ENCODE measurements at places on chromosomes 4 and X.

- DNase-seq, result no peak
These were observed 91.8 kb downstream of the RAP1GDS1 start for GRCh38 chr4:98352940-98353339.

GRCh38 chrX:24034485-24034884 lies 7.5 kb upstream of the KLHL15 start:
- no peak for DNase-seq

GRCh38 chr4:97475621-97476020 lies 667.7 kb downstream of the STPG2 start:
- no peak for DNase-seq

GRCh38 chr4:174627473-174627872 lies 105.2 kb upstream of the HPGD start:
- DNase-seq, result no peak

DNA sequence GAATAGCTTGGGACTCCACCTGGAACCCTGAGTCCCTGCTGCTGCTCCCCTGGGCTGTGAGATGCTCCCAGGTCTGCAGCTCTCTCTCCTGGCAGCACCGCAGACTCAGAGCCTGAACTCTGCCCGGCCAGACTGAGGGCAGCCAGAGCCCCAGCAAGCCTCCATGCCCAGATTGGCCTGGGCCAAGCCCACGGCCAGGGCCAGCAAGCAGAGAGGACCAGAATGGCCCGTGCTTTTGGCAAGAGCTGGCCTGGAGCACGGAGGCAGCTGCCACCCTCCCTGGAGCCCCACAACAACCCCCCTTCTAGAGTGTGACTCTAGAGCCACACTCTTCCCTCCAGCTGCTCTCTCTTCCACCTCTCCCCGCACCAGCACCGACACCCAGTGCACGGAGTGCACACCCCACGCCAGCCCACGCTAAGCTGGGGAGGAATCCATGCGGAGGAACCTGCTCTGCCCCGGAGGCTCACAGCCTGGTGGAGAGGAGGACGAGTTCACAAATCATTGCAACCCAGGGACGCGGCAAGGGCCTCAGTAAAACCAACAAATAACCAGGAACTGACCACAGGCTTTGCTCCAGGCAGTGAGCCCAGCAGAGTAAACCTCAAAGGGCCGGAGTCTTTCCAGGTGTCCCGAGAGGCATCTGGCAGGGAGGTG lies 110.3 kb downstream of the HMX1 start:
- DNase-seq, result no peak

- DNase-seq, result no peak
These were observed 291.1 kb downstream of the QDPR start for GRCh38 chr4:17220816-17221215.

DNA sequence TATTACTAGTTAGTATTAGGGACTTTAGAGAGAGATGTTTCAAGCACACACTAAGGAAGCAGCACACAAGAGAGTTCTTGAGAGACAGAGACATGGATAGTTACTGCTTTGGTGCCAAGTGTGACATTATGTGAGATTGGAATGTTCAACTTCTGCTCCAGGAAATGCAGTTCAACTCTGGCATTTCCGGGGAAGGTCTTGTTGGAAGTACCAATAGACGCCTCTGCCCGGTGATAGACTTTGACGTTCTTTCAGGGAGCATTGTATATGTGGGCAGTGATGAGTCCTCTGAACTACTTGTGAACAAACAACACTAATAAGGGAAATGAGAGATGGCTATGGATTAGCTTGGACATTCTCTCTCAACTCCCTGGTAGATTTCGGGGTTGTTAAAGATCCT lies 638.1 kb upstream of the BOD1L1 start:
- DNase-seq, result no peak

- peak; percentile 95 for DNase-seq
These were observed 961 bp upstream of the NOCT start for GRCh38 chr4:139014371-139015268.

DNA sequence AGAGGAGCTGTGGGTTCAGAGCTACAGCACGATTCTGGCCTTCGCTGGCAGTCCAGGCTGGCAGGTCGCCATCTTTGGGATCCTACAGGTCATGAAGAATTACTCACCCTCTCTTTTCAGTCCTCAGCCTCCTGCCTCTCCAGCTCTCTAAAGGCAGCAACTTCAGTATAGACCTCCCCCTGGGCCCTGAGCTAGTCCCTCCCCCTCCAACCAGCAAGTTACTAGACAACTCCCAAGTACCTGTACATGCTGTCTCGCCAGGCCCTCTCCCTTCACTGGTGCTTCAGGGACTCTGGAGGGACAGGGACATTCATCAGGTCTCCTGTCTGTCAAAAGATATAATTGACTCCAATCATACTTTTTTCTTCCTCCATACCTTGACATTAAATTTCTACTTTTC lies at the start of gene GPR119:
TSS of gene GPR119 (minus strand) at position 155 of the 400 bp plus-strand sequence. CDS start 227 bp downstream, outside the sequence.
- no peak for DNase-seq

DNA sequence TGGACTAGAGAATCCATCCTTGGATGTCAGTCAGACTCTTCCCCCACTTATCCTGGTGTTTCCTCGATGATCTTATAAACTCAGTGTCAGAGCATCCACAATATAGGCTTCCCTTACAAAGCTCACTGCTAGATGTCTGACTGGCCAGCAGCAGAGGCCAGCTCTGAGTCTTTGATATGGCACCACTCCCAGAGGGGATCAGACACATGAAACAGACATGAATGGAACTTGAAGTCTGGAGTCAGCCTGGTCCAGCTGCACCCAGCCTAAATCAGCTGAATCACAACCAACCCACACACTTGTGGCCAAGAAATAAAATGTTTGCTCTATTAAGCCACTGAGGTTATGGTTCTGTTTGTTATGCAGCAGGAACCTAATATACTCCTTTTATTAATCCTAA lies 129.6 kb upstream of the MED14 start:
- DNase-seq, result no peak

GRCh38 chr4:76485450-76485849 lies 50.4 kb downstream of the SHROOM3 start:
- DNase-seq, result peak; percentile 3

GRCh38 chrX:12002876-12003275 lies 135.4 kb upstream of the FRMPD4 start:
- DNase-seq, result peak; percentile 1

- peak; percentile 78 for DNase-seq
These were observed 602.8 kb upstream of the DIPK2B start for GRCh38 chrX:45803383-45803921.

GRCh38 chr4:86834901-86835300 lies 14.3 kb downstream of the SLC10A6 start:
- DNase-seq, result no peak

- no peak for DNase-seq
These were observed 5.9 kb downstream of the COL25A1 start for GRCh38 chr4:109296527-109296926.

DNA sequence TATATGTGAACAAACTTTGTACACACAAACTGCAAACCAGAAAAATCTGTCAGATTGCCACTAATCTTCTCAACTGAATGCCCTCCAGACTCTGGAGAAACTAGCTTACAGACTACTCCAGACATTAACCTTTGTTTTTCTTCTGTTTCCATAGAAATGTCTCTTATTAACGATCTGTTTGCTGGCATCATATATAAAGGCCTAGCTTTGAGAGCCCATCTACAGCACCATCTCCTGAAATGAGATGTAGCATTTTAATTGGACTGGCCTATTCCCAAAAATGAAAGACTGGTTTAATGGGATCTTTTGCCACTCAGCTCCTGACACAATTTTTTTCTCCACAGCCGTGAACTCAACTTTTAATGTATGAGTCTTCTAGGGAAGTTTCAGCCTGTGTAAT lies 266.0 kb upstream of the IL1RAPL1 start:
- no peak for DNase-seq

DNA sequence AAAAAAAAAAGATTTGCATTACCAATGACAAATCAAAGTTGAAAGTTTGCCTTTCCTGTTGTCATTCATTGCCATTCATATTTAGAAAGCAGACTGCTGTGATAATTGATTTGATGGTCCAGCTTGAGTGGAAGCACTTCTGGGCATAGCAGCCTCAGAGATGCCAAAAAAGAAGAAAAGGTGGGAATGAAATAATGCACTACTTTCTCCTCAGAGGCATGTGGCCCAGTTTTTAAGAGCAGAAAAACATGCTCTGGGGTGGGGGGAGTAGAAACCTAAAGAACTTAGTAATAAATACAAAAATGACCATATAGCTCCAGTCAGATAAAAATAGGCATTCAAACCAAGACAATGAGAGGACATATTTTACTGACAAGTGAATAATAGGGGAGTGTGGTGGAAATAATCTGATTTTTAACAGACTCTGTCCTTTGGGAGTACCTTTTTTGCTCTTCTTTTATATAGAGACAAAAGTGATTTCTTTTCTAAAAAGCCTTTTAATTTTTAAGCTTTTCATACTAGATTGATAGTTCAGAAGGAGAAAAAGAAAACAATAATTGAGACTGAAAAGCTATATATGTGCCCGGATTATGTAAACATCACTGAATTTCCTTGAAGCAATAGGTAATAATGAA lies 599.1 kb downstream of the RPA4 start:
- DNase-seq, result no peak

GRCh38 chr4:10416441-10416840 lies 40.8 kb downstream of the ZNF518B start:
- DNase-seq, result no peak

DNA sequence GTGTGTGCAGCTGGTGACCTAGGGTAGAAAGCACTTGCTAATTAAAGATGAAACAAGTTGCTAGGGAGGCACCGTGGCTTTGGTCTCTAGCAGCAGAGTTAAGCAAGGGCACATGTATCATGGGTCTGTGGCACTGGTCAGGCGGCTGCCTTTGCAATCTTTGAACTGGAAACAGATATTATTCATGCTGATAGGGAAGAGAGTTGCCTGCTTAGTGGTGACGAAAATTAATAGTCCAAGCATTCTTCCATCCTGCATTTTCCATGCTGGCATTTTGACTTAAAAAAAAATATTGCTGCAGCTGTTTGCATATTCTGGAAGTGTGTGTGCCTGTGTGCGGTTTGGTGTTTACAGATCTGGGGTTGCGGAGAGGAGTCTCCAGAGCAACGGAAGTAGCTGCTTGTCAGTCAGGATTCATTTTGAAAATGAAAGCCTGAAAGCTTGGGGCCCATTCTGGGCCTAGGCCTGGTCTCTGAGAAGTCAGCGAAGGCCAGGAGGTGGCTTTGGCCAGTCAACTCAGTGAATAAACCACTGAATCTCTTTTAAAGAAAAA lies 2.3 kb upstream of the SOWAHD start:
- no peak for DNase-seq

DNA sequence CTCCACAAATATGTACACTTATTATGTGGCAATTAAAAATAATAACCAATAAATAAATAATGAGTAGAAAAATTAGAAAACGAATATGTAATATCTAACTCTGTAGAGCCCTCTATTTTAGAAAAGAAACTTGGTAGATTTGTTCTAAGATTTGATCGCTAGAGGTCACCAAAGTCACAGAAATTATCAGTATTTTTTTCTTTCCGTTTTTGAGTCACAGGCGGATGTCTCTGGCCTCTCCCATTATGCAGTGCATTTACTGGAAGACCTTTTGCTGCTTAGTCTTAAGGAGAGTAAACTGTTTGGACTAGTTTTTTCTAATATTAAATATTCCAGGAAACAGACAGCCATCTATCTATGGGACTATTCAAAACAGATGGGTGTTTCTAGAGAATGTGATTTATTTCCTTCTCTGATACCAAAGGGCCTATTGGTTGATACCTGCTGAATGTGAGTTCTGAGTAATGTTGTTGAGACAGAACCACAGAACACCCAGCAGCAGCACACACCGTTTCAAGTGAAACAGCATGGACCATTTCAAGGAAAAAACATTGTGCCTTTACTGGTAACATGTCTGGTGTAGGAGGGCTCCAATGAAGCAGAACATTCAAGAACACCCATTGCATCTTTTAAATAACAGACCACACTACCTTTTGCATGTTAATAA lies 34.0 kb upstream of the GYPA start:
- peak; percentile 34 for DNase-seq

GRCh38 chr4:11741190-11741652 lies 312.5 kb upstream of the HS3ST1 start:
- peak; percentile 64 for DNase-seq

DNA sequence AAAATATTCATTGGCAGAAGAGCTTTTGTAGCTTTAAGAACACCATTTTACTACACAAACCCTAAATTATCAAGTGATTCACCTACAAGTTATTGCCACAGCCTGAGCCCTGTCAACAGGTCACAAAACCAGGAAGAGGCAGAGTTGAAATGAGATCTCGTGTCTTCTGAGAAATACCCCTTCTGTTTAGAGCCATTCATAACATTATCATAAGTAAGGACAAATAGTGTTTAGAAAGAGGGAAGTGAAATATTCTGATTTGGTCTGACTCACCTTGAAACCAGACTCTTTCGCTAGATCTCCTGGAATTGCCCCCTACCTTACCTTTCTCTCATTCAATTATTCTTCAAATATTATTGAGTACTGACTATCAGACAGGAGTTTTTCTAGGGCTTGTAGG lies 5.9 kb downstream of the ETDB start:
- peak; percentile 39 for DNase-seq

DNA sequence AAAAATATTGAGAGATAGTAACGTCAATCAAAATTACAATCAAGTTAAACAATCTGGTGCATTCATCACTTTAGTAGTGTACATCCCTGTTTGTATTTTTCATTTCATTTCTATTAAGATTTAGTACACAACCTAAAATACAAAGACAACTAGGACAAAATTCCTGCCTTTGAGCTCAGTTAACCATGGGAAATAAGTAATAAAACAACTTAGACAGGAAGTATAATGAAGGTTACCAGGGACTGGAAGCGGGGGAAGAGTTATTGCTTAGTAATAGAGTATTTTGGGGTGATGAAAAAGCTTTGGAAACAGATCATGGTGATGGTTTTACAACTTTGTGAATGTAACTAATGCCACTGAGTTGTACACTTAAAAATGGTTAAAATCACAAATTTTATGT lies 25.6 kb upstream of the ATXN3L start:
- DNase-seq, result no peak

GRCh38 chrX:154429711-154430110 lies 1.2 kb downstream of the ATP6AP1 start:
- DNase-seq, result no peak

DNA sequence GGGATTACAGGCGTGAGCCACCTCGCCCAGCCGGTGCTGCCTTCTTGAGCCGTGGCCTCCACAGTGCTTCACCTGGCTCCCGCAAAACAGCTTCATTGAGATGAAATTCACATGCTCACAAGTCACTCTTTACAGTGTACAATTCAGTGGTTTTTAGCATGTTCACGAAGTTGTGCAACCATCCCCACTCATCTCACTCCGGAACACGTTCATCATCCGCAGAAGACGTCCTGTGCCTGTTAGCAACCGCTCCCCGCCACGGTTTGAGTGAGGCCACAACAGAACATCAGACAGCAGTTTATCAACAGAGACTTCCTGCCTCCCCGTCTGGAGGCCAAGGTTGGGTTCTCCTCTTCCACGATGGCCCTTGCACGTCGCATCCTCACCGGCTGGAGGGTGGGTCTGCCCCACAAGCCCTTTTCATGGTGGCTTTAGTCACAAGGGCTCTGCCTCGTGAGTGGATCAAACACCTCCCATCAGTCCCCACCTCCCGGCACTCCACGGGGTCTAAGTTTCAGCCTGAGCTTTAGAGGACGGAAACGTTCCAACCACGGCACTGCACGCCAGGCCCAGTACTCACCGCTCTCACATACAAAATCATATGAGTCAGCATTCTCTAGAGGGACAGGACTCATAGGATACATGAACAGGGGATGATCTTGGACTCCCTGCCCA lies 29.6 kb upstream of the SPON2 start:
- no peak for DNase-seq
